ENCODE measurements at places on chromosomes 12 and 14. TPM values are rescaled to one million over a fixed set of nuclear protein-coding genes. Genes with fewer than 3 reads are reported as not detected.
A peak's percentile ranks its signal among the peaks of the same experiment; 100 is the strongest.

Gene SERPINA9
- not detected for total RNA-seq

Gene NYNRIN
- total RNA-seq: 42.8 TPM

Gene CCDC88C
- total RNA-seq: 29.6 TPM

Gene KRT78
- not detected for total RNA-seq

Gene LRCOL1
- total RNA-seq: 1.2 TPM

Gene ULK1
- 37.8 TPM for total RNA-seq

DNA sequence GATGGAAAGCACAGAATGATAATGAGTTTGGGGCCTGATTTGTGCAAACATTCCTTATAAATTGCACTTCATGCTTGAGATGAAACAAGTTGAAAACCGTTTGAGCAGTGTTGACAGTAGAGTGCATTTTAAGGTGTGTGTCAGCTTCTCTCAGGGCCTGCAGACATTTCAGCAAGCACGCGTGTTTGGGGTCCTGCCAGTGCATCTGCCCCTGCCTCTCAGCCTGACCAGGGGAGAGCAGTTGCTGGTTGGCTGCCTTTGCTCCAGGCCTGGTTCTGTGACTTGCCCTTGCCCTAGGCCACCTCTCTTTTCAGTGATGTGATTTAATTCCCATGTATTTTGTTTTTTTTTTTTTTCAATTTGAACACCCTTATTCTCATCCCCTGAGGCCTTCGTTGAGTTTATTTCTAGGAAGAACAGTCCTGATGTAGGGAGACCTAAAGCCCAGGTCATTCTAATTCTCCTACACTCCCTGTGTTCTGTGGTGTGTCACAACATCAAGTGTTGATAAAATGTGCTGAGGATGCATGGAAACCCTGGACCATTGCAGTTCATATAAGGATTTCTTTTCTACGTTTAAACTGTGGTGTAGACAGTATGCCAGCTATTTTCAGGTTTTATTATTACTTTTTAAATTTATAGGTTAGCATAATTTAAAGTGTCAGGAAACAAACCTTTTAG, 40.1 kb upstream of the AMN start:
- no peak for DNase-seq
- no peaks in the 10 kb centered on the region for H3K27me3 ChIP-seq
- no peak overlapping the region for H3K4me3 ChIP-seq
- peaks cover 1% of the 10 kb centered on the region for H3K36me3 ChIP-seq
- H3K4me1 ChIP-seq: no peaks in the 10 kb centered on the region

DNA sequence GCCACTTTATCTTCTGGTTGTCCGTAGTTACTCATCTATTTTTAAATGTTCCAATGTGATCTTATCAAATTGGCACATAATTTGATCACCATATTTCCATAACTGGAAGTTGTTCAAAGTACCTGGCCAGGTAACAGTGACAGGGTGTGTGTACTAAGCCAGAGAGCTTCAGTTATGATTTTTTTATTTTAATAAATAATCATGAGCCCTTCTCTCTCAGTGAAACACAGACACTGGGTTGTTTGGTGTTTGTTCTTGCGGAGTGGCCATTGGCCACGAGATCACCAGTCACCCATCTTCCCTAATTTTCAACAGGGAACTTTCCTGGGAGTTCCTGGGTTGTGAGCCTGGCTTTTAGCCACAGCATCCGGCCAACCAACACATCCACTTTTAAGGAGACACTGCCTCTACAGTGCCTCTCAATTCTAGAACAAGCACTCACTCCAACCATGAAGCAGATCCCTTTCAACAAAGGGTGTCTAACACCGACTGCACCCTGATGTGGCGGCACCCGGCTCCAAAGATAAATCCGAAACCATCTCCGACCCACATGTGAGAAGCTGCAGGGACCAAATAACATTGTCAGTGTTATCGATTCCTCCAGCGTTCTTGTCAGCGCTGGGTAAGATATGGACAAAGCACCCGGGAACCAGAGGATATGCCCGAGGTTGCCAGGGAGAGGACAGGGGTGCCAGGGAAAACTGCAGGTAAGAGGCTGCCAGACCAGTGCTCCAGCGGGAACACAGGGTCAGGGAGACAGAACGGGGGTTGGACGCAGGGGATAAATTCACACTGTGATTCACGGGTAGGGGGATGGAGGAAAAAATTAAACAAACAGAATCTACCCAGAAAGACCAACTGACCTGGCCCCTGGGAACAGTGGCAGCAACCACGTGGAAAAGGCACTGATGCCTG, 49.9 kb downstream of the FOXN3 start:
- H3K27ac ChIP-seq: no peak overlapping the region
- H3K4me3 ChIP-seq: no peak overlapping the region
- no peaks in the 10 kb centered on the region for H3K4me1 ChIP-seq
- DNase-seq: no peak
- no peaks in the 10 kb centered on the region for H3K27me3 ChIP-seq
- no peaks in the 10 kb centered on the region for H3K36me3 ChIP-seq

- DNase-seq: no peak
- H3K27me3 ChIP-seq: no peaks in the 10 kb centered on the region
- no peak overlapping the region for H3K4me3 ChIP-seq
- no peak overlapping the region for H3K27ac ChIP-seq
- H3K36me3 ChIP-seq: no peaks in the 10 kb centered on the region
Observed at GRCh38 chr12:15602051-15602672, 187.0 kb downstream of the EPS8 start.

DNA sequence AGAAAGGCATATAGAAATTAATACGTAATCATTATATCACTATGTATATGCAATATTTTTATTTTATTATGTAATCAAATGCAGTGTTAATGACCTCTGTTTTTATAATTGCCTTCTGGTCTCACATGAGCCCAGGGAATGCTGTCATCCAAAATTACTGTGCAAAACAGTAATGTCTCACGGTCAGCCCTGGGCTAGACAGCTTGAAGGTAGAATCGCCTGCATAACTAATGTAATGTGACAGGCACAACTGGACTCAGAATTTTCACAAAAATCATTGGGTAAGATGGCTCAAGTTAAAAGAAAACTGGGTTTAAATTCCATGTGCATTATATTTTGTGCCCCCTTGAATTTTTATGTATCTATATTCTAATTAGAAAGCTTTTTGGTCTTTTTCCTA, 293.3 kb downstream of the PPFIA2 start:
- H3K4me3 ChIP-seq: no peak overlapping the region
- DNase-seq: no peak
- H3K36me3 ChIP-seq: no peaks in the 10 kb centered on the region

DNA sequence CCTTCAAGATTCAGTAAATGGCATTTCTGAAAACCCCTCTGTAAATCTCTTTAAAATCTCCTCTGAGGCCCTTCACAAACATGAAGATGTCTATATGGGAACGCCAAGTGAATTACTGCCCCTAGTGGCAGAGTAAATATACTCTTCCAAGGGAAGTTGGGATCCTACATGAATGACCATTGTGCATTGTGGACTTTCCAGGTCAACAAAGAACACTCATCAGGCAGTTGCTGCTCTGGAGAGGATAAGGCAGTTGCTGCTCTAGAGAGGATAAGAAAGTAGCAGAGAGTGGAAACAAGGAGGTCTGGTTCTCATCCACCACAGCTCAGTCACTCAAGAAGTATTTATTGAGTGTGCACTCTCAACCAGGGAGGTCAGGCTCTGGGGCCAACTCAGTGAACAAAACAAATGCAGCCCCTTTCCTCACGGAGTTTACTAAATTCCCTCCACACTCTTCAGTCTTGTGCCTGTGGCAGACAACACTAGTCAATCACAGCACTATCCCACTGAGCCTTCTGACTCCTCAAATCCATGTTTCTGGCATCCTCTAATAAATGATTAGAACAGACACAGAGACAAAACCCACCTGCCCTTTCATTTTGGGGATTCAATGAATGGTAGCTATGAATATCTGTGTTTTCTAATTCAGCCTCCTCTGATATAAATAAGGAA, 52.9 kb downstream of the SVOP start:
- no peak for DNase-seq
- H3K27ac ChIP-seq: no peak overlapping the region
- H3K4me1 ChIP-seq: no peaks in the 10 kb centered on the region

- H3K4me1 ChIP-seq: no peaks in the 10 kb centered on the region
- no peak overlapping the region for H3K27ac ChIP-seq
- peaks cover 10% of the 10 kb centered on the region for H3K36me3 ChIP-seq
- no peak for DNase-seq
- H3K27me3 ChIP-seq: no peaks in the 10 kb centered on the region
Observed at GRCh38 chr14:77561881-77562280, 54.6 kb downstream of the SPTLC2 start.

DNA sequence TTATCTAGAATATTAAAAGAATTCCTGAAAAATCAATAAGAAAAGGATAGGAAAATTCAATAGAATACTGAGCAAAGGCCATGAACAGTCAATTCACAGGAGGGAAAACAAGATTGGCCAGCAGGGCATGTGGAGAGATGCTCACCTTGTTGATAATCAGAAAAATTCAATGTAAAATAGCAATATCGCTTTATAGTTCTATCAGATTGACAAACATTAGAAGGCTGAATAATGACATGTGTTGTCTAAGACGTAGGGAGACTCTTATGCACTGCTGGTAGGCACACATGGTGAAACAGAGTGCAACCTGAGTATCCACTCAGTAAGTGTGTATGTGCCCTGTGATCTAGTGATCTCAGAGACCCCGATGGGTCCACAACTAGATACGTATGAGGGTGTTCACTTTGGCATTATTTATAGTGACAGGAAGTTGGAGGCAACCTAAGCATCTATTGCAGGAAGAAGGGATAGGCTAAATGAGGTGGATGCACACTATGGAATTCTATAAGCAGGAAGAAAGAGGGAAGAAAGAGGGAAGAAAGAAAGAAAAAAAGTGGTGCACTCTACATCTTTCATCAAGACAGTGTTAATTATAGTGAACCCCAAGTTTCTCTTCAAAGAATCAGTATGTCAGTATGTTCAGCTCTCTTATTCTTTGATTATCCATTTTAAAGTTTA, 3.8 kb upstream of the ANKRD33 start:
- peaks cover 41% of the 10 kb centered on the region for H3K4me1 ChIP-seq
- DNase-seq: no peak
- peak overlapping the region; percentile 89 for H3K27ac ChIP-seq
- H3K4me3 ChIP-seq: no peak overlapping the region
- H3K27me3 ChIP-seq: no peaks in the 10 kb centered on the region

- H3K4me3 ChIP-seq: no peak overlapping the region
- no peaks in the 10 kb centered on the region for H3K27me3 ChIP-seq
- H3K27ac ChIP-seq: no peak overlapping the region
- no peak for DNase-seq
- H3K36me3 ChIP-seq: no peaks in the 10 kb centered on the region
Observed at GRCh38 chr12:108310489-108310888, 28.6 kb downstream of the CMKLR1 start.

GRCh38 chr12:2390850-2391390, 338.1 kb downstream of the CACNA1C start:
- H3K36me3 ChIP-seq: no peaks in the 10 kb centered on the region
- no peaks in the 10 kb centered on the region for H3K4me1 ChIP-seq
- no peaks in the 10 kb centered on the region for H3K27me3 ChIP-seq
- no peak overlapping the region for H3K27ac ChIP-seq

DNA sequence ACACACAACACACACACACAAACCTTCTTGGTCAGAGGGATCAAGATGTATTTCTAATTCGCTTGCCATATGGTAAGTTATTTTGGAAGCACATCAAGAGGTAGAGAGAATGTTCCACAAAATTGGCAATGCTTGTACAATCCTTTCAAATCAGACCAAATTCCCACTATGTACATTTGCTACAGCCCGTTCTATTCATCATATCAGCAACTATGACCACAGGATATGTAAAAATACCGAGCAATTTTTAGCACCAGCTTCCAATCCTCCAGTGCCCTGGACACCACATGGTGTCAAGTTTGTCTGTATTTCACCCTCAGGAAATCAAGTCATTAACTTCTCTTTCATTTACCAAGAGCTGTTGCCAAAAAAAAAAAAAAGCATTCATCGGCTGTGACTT, 21.2 kb downstream of the TBX5 start:
- no peaks in the 10 kb centered on the region for H3K36me3 ChIP-seq
- H3K27me3 ChIP-seq: no peaks in the 10 kb centered on the region
- no peak for DNase-seq
- H3K4me1 ChIP-seq: no peaks in the 10 kb centered on the region

DNA sequence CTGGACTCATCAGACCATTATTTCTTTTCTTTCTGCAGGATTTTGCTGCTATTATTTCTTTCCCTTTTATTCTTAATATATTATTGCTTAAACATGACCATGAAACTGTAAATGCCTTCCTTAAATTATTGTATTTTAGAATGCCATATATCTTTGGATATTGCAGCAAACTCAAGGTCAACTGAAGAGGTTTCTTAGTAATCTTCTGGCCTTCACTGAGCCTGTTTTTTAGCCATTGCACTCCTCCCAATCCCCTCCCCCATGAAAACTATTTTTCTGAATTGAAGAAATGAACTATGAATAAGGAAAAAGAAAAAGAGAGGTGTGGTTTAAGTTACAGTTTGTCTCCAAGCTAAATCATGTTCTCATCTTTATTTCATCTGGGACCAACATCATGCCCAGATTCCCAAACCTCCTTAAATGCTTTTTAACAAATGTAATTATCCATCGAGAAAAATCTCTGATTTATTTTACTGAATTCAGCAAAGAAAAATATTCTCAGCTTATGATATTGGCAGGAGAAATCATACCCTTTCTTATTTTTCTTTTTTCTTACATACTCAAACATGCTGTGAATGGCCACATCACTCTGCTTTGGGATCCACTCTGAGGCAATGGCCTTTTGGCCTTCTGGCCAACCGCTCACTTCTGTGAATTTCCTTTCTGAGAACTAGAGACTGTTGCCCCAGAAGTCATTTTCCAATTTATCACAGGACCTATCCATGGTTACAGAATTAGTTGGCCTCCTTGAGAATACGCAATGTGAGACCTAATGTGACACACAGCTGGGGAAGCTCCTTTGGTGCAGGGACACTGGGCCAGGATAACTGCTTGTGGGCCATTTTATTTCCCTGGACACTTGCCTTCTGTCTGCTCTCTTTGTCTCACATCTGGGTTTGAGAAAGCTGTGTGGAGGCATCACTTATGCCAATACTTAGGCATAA, 50.9 kb downstream of the IGF1 start:
- H3K27me3 ChIP-seq: no peaks in the 10 kb centered on the region
- no peak overlapping the region for H3K4me3 ChIP-seq
- no peak overlapping the region for H3K27ac ChIP-seq

DNA sequence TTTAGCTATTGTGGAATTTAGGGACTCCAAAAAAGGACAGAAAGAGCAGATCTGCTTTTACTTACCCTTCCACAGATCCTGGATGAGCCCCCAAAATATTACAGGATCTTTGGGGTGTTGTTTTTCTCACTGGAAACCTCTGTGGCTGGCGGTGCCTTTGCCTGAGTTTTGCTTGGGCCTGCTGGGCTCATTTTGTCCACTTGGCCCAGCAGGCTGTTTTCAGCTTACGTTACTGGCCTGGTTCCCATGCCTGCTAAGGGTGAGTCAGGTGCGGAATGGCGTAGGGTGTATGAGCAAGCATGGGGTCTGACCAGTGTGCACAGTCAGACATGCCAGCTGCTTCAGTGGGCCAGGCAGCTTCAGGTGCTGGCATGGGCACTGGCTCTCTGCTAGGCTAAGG, 45.8 kb downstream of the HSD17B6 start:
- no peaks in the 10 kb centered on the region for H3K36me3 ChIP-seq
- no peak overlapping the region for H3K4me3 ChIP-seq
- no peaks in the 10 kb centered on the region for H3K4me1 ChIP-seq
- no peak for DNase-seq

- H3K27me3 ChIP-seq: no peaks in the 10 kb centered on the region
- no peak overlapping the region for H3K27ac ChIP-seq
- no peaks in the 10 kb centered on the region for H3K4me1 ChIP-seq
- no peaks in the 10 kb centered on the region for H3K36me3 ChIP-seq
Observed at GRCh38 chr12:54661048-54661447, 12.9 kb upstream of the DCD start.

All from endothelial cell of umbilical vein (primary cell).